ENCODE measurements at places on chromosomes 5 and 9.

DNA sequence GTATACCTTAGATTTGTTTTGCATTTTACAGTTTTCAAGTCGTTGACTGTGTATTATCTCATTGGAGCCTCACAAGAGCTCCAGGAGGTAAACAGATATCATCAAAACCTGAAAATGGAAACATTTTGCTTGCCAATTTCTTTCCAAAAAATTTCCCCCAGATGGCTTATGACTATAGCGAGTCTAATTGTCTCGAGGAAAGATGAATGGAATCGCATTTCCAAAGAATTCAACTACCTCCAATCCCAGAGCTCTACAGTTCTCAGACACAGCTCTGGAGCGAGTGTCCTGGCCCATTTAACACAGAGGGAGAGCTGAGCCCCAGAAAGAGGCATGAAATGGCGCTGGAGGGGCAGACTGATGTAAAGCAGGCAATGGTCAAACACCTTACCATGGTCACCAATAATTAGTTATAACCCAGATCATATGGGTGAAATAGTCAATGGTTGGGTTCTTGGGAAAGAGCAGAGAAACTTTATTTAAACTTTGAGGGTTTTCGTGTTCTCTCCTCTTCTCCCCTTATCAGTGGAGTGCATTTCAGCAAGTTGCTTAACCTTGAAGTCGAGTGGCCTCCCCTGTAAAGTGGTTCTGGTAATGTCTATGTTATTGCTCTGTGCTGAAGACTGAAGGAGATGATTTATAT, 168.2 kb downstream of the ZDHHC21 start:
- no peak for DNase-seq

DNA sequence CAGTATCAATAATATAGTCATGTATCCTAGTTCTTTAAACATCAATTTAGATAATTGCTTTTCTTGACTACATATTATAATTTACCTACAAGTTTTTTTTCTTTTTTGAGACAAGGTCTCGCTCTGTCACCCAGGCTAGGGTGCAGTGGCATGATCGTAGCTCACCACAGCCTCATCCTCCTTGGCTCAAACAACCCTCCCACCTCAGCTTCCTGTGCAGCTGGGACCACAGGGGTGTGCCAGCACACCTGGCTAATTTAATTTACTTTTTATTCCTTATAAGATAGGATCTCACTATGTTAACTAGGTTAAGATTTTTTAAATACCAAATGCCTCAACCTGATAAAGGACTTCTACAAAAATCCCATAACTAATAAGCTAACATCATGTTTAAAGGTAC, 21.1 kb downstream of the UIMC1 start:
- no peak for DNase-seq

GRCh38 chr5:171801839-171802238, 16.2 kb downstream of the SMIM23 start:
- no peak for DNase-seq

GRCh38 chr5:36943584-36943983, 67.0 kb downstream of the NIPBL start:
- no peak for DNase-seq

DNA sequence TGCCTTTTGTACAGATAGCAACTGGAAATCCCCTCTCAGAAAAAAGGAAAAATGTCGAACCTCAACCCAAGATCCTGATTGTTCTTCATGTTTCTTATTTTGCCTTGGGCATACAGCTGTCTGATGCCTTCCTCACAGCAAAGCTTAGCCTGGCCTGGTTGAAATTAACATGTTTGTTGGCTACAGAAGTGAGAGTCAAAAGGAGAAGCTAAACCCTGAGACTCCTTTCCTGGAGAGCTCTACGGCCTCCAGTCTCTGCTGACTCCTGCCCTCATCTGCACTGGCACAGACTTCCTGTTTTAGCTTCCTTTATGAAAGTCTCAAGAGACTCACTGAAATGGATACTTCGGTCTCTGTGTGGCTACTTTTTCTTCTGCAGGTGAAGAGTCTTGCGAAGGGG, 186.7 kb downstream of the PARP8 start:
- DNase-seq, result no peak

DNA sequence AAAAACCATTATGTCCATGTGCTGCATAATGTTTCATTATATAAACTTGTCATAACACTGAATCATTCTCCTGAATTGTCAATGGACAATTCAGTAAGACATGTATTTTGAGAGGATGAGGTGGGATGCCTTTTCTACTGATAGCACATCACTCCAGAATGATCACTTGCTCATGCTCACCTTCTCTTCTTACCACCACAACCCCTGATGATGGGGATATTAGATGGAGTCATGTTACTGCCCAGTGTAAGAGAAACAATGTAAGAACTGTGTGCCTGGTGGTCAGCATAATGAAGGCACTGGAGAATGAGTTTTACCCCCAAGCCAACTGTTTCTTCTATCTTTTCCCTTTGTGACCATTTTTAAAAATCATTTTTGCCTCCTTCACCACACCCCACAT, 198.8 kb downstream of the ADAMTSL1 start:
- DNase-seq, result no peak

DNA sequence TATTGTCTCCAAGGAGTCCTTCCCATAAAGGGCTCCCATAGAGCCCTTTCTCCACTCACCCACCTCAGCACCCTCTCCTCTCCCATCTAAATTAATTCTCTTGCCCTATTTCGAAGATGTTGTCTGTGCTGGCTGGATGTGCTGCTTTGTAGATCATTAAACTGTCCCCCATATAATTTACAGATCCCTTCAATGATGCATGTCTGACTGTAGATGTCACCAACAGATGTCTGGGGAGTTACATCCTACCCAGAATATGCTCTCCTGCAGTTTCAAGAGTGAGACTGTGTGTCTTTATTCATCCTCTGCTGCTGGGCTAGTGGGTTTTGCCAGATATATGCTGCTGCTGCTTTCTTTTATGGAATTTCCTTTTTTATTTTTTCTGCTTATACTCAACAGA, 351.2 kb downstream of the MLLT3 start:
- DNase-seq, result no peak

- DNase-seq, result no peak
Observed at GRCh38 chr9:86341007-86341491, 13.2 kb downstream of the TUT7 start.

- peak; percentile 49 for DNase-seq
Observed at GRCh38 chr5:170411100-170411499, 21.9 kb upstream of the KCNMB1 start.

GRCh38 chr9:94881940-94882339, 155.4 kb downstream of the AOPEP start:
- DNase-seq, result no peak

DNA sequence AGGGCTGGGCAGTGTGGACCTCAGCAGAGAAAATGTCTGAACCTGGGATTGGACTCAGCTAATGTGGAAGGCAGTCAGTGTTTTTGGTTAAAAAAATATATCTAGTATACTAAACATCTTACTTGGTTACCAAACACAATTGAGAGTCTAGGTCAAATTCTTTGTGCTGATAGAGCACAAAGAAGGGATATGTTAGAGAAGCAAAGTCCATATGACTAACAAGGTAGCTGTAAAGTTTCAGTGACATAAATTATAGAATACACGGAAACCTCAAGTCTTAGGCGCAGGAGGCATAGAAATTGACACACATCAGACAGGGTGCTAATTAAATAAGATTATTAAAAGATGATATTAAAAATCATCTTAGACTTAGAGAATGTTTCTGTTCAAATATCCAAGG, 718.3 kb downstream of the TLR4 start:
- DNase-seq, result no peak

GRCh38 chr5:89457411-89458331, 574.7 kb upstream of the MEF2C start:
- no peak for DNase-seq

- no peak for DNase-seq
Observed at GRCh38 chr9:77546376-77546950, 101.7 kb downstream of the GNA14 start.

- no peak for DNase-seq
Observed at GRCh38 chr9:71924576-71924975, 13.1 kb downstream of the C9orf85 start.

DNA sequence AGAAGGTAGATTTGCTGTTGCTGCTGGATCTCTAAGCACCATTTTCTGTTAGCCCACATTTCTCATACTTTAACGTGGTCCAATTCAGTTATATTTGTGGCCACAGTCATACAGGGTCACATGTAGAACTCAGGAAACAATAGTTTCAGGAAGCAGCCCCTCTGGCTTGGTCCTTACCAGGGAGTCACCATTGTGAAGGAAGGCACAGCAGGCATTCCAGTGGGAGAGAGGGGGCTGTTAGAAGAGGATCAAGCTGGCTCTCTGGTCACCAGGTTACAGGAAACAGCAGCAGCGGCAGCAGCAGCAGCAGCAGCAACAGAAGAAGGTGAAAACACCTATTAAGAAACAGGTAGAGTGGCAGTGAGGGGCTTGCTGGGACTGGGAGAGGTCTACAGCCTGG, 14.5 kb downstream of the C9orf43 start:
- DNase-seq, result no peak

- no peak for DNase-seq
Observed at GRCh38 chr5:38468202-38468673, 88.2 kb downstream of the LIFR start.

- DNase-seq, result no peak
Observed at GRCh38 chr5:59485629-59486439, 407.7 kb downstream of the PDE4D start.

DNA sequence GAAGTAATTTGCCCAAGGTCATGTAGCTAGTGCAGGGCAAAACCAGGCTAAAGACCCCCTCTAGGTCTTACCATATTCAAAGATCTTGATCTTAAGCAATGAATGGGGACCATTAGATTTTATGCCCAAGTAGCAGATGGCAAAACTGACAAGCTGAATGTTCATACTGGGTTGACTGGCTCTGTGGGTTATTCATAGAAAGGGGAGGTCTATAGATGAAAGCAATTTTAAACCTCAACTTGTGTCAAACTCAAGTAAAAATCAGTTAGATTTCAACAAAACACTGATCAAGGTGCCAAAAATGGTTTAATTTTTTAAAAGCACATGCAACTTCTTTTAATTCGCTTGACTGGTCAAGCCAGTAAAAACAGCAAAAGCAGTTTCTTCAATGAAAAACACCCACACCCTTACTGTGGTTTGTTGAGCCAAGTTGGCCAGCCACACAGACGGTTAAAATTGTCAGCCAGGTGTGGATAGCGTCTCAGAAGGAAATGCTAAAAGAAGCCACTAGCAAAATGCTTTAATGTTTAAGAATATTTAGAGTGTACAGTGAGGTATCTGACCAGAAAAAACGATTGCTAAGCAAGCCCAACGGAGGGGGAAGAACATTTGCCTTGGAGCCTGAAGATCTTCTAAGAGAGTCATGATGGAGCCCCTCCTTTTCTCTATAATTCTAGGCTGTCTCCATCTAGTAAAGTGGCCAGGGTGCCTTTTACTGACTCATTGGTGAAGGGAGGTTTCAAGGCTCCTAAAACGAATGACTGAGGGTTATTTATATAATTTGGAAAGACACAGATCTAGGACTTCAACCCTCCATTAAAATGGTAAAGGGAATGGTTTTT, 539.6 kb upstream of the CLINT1 start:
- no peak for DNase-seq

DNA sequence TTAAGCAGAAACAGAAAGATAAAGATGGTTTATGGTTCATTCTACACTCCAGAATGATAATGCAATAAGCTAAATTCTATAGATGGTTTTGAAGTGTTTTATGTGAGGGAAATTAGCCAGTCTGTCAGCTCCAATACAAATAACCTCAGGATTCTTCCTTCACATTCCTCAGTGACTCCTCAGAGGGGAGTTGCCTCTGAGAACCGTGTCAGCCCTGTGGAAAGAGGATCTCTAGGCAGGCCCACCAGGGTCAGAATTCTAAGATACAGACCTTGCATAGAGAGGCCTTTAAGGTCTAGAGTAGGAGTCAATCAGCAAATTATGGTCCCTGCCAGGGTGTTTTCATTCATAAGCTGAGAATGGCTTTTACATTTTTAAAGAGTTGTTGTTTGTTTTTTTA, 26.6 kb downstream of the RUSC2 start:
- DNase-seq, result no peak

DNA sequence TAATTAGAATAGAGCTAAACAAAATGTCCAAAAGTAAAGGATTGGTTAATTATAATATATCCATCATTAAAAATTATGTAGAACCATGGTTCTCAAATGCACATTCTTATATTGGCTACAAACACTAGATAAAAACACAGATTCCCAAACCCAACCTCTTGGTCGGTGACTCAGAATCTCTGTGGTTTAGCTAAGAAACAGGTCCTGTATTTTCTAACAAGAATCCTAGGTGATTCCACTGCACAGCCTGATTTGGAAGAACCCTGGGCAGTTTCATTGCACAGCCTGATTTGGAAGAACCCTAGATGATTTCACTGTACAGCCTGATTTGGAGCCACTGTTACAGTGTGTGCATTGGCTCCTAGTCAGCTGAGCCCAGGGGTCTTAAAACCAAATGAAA, 67.9 kb downstream of the KIAA1958 start:
- DNase-seq, result no peak

DNA sequence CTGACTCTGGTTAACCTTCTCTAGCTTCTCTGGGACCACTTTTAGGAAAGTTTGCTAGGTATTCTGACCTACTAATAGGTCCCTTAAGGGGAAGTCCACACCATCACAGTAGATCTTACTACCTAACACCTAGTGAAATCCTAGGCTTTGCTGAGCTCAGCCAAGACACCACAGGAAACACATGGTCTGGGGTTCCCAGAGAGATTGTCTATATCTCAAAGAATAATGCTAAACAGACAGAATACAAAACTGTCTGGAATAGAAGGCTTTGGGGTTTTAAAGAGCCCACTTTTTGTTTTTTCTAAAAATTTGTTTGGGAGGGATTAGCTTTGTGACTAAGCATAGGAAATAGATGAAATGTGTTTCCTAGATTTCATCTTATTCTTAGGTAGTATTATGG, 395.1 kb downstream of the ARHGEF28 start:
- DNase-seq, result no peak

- no peak for DNase-seq
Observed at GRCh38 chr5:1336749-1337488, 8.0 kb downstream of the CLPTM1L start.
